ENCODE measurements at places on chromosomes 2 and 18.
A peak's percentile ranks its signal among the peaks of the same experiment; 100 is the strongest.

GRCh38 chr2:190156530-190157212 lies 94.1 kb upstream of the MSTN start:
- no peak for DNase-seq

DNA sequence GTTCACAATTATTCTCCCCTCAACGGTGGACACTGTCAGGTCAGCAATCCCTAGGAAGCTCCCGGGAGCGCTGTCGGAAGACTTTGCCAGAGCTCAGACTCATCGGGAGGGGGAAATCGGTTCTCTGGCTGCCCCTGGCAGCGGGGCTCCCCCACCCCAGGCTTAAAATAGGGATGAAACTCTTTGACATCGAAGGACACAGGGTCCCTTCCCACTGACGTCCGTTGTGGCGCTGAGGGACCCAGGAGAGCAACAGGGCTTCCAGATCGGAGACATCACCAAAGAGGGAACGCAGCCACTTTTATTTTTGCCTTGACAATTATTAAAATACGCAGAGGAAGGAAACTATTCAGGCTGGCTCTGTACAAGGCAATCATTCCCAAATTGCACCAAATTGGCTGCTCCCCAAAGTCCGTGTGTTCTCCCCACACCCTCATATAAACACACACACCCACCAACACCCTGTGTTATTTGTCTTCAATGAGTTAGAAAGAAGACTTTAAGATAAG lies 249.0 kb downstream of the CDH20 start:
- DNase-seq = no peak

DNA sequence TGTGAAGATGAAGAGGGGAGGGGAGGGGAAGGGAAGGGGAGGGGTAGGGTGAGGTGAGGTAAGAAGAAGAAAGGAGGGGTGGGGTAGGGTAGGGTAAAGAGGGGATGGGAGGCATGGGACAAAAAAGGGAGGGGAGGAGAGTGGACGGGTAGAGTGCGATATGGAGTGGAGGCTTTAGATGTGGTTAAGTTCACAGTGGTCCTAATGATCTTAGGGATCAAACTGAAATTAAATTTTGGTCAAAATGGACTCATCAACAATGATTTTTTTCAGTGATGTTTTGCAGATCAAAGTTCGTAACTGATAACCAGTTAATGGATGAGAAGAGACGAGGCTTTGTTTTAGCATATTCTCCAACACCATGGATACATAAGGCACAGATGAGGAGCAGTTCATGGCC lies 513.9 kb upstream of the ACVR2A start:
- no peak for DNase-seq

GRCh38 chr2:32947484-32948143 lies 861 bp downstream of the LTBP1 start:
- DNase-seq = no peak

- DNase-seq = no peak
Measured at GRCh38 chr2:219706823-219707281, 79.4 kb downstream of the SLC4A3 start.

DNA sequence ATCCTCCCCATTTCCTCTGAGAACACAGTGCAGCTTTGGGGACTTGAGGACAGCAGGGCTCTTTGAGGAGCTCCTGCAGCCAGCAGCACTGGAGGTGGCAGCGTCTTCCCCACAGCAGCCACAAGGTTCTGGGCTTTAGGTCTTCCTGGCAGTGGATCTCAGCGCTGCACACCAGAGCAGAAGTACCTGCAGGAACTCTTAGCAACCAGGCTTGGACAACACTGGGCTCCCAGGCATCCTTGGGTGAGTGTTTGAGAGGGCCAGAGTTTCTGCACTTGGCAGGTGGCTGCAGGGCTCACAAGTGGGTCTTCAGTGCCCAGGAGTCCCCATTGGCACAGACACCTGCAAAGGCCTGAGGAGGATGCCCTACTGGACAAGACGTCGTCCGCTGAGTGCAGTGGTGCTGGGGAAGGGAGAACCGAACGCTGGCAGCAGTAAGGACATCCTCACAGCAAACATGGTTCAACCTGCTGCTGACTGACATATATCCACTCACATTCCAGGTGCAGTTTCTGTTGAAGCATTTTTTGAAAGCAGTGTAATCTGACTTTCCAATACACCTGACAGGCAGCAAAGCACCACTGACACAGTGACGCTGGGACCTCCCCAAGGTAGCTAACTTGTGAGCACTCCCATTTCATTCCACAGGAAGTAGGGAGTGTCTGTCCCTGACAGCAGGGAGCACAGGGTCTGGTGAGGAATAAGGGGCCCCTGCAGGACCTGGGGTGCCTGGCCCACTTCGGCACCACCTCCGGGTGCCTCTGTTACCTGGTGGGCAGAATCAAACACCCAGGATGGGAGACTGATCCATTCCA lies 149.9 kb upstream of the COPS8 start:
- DNase-seq = no peak

- DNase-seq = no peak
Measured at GRCh38 chr2:200788121-200788718, 23.5 kb upstream of the BZW1 start.

- DNase-seq = no peak
Measured at GRCh38 chr2:63484901-63485300, 103.4 kb downstream of the WDPCP start.

- DNase-seq = no peak
Measured at GRCh38 chr2:127201452-127201851, 18.6 kb downstream of the CYP27C1 start.

DNA sequence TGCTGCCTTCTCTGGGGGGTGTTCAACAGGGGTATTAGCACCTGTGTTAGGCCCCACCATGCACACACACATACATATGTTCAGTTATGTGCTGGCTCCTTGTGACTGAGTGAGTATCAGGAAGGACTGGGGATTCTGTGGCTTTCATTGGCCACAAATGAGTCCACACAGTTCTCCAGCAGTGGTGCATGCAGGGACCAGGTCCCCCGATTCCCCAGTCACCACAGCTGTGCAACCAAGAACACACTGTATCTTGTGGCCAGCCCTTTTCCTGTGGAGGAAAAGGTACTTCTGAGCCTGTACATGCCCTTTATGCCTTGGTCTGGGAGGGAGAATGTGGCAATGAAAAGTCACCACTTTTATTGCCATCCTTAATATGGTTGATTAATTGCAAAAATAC lies 74.9 kb upstream of the KLF7 start:
- no peak for DNase-seq

GRCh38 chr2:15187702-15188101 lies 373.4 kb downstream of the NBAS start:
- DNase-seq = no peak

- DNase-seq = no peak
Measured at GRCh38 chr18:54263904-54264336, 5.4 kb upstream of the POLI start.

- no peak for DNase-seq
Measured at GRCh38 chr18:72375618-72376017, 168.5 kb downstream of the CBLN2 start.

DNA sequence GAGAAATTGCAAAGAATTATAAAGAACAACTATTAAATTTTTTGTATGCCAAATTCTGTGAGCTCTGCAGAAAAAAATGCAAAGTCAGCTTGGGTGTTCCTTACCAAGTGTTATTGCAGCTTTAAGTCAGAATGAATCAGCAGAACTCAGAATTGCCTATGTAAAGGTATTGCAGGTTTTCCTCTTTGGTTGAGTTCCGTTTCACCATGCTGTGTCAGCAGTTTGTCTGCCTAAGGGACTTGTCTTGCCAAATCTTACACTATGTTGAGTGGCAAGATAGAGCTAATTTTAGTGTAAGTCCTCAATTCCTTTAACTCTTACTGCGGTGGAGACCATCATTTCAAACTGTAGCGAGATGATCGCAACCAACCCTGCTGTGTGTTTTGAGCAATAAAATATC lies 38.8 kb downstream of the ADAM23 start:
- no peak for DNase-seq

DNA sequence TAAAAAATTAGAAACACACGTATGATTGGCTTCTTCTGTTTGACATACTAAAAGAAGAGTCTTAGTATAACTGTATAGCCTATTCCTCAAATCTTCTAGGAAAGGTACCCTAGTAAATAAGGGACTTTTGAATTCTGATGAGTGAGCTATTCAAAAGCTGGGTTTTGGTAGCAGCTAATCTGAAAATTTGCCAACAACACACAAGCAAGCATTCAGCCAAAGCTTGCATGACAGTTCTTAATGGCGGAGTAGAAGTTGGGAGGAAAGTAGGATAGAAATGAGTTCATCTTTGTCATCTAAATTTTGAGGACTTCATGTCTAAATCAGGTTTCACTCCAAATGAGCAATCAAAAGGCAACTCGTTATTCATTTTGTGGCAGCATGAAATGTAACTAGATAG lies 813.0 kb downstream of the MBD2 start:
- DNase-seq = no peak

GRCh38 chr2:28094739-28095138 lies 204.2 kb downstream of the BABAM2 start:
- no peak for DNase-seq

GRCh38 chr2:27847333-27847732 lies 42.9 kb downstream of the RBKS start:
- no peak for DNase-seq

DNA sequence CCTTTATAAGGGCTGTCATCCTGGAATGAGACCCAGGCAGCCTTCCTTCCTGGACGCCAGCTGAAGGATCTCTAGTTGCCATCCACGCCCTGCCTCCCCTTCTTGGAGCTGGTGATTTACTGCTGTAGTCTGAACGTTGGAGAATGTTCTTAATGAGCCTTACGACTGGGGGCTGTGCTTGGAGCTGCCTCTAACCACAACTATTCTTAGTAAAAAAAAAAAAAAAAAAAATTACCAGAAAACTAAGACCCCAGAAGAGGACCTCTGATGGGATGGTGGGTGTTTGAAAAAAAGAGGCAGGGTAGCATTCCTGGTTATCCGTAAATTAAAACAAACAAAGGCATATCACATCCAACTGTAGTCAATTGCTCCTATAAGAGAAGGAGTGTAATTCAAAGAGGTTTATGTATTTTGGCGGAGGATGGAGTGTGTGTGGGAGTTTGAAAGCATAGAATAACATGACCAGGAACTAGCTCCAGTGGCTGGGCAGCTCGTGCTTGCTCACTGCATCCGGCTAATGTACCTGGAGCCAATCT lies 105.4 kb downstream of the QPCT start:
- no peak for DNase-seq

- no peak for DNase-seq
Measured at GRCh38 chr2:162337868-162338267, 6.1 kb upstream of the GCA start.

GRCh38 chr2:235793163-235793752 lies 299.4 kb downstream of the AGAP1 start:
- DNase-seq = no peak

DNA sequence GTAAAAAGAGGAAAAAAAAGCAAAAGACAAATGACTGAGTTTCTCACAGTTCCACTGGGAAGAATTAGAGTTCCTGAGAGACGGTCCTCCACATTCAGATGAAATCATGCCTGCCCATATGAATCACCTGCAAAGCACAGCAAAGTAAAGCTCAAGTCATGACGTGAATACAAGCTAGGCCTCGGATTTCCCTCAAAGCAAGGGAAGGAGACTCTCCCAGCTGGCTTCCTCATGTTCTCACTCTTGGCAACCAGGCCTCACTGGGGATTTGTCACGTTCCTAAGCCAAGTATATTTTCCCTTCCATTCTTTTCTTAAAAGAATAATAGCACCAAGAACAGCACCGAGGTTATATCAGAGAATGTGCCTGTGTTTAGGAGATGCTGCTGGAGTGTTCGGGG lies 47.0 kb downstream of the CYP27C1 start:
- no peak for DNase-seq

GRCh38 chr2:227456772-227457171 lies 15.2 kb upstream of the AGFG1 start:
- DNase-seq = no peak

DNA sequence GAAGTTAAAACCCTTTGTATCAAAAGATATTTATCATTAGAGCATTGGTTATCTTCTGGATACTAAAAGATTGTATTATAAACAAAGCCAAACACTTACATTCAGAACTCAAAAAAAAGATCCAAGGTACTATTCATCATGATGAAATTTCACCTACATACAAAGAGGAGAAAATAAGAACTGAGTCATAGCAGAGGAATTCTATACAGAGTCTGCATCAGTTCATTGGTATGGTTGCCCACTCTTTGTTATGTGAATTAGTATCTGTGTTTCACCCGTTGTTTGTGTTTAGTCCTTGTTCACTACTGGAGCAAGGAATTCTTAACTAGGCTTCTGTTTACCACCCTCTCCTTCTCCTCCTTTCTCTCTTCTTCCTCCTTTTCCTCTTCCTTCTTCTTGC lies 157.9 kb downstream of the LNPK start:
- DNase-seq = peak; percentile 63

DNA sequence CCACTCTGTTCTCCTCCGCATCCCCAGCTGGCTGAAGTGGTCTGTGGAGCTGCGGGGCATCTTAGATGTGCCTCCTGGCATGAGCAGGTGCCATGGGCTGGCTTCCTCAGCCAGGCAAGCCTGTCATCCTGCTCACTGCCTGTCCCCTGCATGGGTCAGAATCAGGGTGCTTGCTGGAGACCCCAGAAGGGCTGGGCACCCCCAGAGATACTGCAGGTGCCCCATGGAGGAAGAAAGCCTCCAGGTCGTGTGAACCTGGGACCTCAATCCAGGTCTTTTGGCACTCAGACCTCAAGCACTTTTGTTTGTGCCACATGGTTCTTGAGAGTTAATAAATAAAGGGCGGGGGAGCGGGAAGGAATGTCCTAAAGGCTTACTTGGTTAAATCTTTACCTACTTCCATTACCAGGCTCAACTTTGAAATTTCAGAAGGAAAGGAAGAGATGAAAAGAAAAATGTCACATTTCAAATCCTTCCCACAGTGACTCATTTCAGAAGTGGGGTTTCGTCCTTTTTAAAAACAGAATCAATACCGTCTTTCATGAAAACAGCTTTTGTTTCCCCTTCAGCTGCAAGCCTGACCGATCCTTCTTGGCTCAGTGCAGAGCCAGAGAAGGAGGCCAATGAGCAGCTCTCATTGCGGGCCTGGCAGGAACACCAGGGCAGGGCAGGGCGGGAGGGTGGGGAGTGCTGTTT lies 69.9 kb downstream of the RHOB start:
- DNase-seq = no peak

DNA sequence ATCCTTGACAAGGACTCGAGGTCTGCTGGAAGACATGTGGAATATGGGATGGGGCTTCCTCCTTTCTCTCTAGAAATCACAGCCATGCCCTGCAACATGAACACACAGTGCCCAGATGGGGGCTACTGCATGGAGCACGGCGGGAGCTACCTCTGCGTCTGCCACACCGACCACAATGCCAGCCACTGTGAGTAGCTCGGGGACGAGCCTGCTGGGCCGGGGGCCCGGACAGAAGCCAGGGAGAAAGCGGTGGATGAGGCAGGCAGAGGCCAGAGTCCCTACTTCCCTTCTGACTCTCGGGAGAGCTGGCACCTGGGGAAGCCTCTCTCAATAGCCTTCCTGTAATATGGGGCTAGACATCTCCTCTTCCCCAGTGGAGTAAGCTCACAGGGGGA lies 50.5 kb downstream of the SNED1 start:
- no peak for DNase-seq

Measured in NT2/D1 (cell line).